Naive thymus-derived CD4-positive, alpha-beta T cell (primary cell): ENCODE measurements at places on chromosomes 12 and 14. TPM values are rescaled to one million over a fixed set of nuclear protein-coding genes. Genes with fewer than 3 reads are reported as not detected.

Gene NANOG
- not detected for total RNA-seq

GRCh38 chr12:38697289-38697688 lies 208.1 kb downstream of the CPNE8 start:
- DNase-seq = no peak

Gene KRT71
- not detected for total RNA-seq

Gene RNASE3
- total RNA-seq = 1.1 TPM

GRCh38 chr14:103765526-103765925 lies 49.9 kb downstream of the ZFYVE21 start:
- no peak for DNase-seq

DNA sequence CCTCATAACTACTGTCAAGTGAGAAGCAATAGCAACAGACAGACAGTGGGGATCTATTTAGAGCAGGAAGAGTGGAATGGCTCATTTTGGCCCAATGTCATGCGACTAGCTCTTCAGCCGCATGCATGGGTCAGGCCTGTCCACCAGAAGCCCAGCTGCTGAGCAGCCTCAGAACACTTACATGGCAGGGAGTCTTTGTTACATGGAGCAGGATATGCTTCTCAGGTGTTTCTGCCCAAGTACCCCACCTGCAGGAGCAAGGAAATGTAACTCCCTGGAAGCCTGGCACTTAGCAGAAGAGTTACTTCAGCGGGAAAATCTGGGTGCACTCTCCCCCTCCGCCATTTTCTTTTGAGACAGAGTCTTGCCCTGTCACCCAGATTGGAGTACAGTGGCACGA lies 73.5 kb upstream of the ARHGAP5 start:
- no peak for DNase-seq

Gene HHIPL1
- total RNA-seq = 0.40 TPM

DNA sequence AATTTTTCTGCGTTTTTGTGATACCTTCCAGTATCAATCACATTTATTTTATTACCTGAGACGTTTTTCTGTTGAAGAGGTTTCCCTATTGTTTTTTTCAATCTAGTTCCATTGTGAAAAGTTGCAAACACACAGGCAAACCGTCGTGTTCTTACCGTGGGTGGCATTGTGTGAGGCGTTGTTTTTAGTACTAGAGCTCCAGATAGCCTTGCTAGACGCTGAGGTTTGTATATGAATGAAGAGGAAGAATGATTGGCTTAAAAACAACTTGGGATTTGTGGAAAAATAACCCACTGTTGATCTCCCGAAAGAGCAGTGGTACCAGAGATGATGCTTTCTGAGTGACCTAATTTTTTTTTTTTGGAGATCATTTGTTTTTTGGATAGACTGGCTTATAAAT lies 1.0 kb downstream of the SOCS4 start:
- DNase-seq = no peak

Gene ESR2
- 0.12 TPM for total RNA-seq

Gene PSMA6
- 90.0 TPM for total RNA-seq

Gene CD163L1
- total RNA-seq = 0.47 TPM

Gene APPL2
- 39.8 TPM for total RNA-seq

- no peak for DNase-seq
Measured at GRCh38 chr12:92803903-92804302, 101.1 kb downstream of the PLEKHG7 start.

GRCh38 chr12:109446869-109447268 lies 30.2 kb downstream of the KCTD10 start:
- no peak for DNase-seq

- DNase-seq = no peak
Measured at GRCh38 chr12:120922279-120922678, 18.1 kb upstream of the SPPL3 start.

DNA sequence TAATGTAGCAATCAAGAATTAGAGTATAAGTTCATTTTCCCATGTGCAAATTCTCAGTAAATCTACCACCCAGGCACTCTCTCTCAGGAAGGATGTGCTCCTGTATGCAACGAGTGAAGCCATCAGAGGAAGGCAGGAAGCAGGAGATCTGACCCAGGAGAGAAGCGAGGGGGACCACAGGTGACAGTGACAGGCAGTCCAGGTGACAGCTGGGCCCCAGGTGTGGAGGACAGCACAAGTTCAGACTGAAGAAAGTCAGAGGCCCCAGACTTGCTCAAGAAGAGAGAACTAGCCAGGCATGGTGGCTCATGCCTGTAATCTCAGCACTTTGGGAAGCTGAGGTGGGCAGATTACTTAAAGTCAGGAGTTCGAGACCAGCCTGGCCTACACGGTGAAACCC lies 13.8 kb downstream of the CLMN start:
- DNase-seq = no peak

DNA sequence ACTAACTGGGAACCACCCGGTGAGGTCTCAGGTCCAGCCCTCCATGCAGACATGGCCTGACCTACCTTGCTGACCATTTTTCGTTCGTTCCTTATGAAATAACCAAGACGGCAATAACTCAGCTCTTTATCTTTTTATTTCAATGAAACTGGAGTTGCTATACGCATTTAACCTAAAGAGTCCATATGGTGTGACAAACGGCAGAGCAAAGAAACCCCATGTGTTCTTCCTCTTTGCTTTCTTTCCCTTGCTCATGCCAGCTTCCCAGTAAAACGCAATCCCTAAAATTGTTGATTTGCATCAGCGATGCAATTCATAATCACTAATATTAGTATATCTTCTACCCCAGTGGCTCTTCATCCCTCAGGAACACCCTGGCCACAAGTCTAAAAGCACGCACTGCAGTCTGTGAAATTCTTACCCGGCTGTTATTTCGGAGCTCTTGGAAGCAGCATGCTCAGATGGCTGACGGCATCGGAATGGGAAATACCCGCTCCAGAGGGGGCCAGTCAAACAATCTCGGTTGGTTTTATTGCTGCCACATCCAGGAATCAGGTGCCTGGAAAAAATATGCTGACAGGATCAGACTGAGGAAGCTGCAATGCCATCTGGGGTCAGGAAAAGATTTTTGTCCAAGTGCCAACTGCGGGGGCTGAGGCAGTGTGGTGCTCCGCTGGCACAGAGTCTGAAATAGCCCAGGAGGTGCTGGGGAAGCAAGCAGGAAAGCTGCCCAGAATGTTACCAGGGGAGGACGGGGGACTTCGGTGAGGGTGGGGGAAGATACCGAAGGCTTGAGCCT lies 28.2 kb upstream of the KCNA1 start:
- no peak for DNase-seq

DNA sequence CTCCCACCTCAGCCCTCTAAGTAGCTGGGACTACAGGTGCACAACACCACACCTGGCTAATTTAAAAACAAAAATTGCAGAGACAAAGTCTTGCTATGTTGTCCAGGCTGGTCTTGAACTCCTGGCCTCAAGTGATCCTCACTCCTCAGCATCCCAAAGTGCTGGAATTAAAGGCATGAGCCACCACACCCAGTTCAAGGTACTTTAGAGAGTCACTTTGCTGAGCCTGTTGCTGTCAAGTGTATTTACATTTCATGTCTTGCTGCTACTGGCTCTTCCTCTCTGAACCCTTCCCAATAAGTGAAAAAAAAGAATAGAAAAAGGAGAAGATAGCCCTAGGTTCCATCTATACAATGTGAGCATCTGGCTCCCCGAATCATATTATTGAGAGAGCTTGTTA lies 38.4 kb downstream of the SLCO1A2 start:
- DNase-seq = no peak
